IPS DF 6.9 (cell line): ENCODE measurements at places on chromosomes 4 and X.

GRCh38 chr4:88818631-88819470 lies 121.2 kb upstream of the NAP1L5 start:
- DNase-seq = peak; percentile 33

GRCh38 chrX:150063138-150063518 lies 124.8 kb upstream of the EOLA2 start:
- DNase-seq = no peak

DNA sequence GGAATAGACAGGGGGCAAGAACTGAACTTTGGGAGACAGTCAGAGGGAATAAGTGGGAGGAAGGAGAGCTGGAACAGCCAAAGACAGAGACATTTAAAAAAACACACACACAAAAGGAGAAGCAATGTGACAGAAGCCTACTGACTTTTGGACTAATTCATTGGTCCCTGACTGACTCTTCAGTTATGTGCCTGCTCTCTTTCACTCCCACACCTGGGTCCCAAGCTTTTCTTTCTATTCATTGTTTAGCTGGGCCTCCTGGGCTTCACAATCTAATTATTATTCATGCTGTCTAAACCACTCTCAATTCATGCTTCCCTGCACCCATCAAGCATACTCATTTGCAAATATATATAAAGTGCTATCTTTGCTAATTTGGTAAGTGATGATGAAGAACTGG lies 139.2 kb upstream of the IRS4 start:
- no peak for DNase-seq

DNA sequence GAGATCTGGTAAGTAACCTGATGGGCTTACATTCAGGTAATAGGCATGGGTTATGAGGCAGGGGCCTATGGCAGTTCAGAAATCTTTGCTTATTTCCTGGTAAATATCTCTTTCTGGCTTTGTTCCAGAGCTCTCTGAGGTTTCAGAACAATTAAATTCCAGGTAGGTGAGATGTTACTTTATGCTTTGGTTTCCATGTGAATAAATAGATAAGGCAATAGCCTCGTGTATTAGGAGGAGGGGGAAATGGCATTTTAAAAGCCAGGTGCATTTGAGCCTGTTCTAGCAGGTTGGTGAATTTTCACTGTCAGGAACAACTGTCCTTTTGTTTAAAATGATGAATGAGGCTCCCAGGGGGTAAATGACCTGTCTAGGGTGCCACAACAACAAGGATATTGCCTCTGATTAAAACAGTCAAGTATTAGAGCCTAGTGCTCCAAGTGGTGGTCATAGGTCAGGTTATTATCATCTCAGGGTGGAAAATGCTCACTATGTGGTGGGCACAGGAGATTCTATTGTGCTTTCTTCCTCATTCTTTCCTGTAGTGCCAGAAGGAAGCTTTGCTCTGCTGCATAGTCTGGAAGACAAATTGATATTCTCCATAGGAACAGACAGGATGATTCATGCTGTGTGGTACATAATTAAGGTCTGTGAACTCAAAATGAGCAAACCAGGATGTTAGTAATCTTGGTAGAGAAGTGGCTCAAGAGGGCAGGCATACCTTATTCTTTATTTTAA lies 296.2 kb downstream of the INPP4B start:
- no peak for DNase-seq

- DNase-seq = no peak
Measured at GRCh38 chr4:123671636-123672404, 275.2 kb downstream of the SPRY1 start.

DNA sequence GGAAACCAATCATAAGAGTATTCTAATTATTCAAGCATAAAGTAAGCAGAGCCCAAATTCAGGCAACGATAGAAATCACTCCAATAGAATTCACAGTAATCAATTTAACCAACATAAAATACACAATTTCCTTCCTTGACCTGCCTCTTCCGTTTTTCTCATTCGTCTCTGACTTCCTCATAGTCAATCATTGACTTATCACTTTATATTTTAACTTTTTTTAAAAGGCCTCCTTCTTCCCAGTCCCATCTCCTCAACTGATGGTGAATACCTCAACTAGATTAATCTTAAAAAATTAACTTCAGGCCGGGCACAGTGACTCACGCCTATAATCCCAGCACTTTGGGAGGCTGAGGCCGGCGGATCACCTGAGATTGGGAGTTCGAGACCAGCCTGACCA lies 13.3 kb downstream of the CNOT6L start:
- DNase-seq = no peak
